Kidney capillary endothelial cell (primary cell): ENCODE measurements at places on chromosomes 12 and 14.
A peak's percentile ranks its signal among the peaks of the same experiment; 100 is the strongest.

GRCh38 chr12:51687614-51688013 lies 96.6 kb downstream of the SCN8A start:
- DNase-seq = no peak

- no peak for DNase-seq
Observed at GRCh38 chr14:24483604-24484252, 24.3 kb downstream of the CMA1 start.

GRCh38 chr12:75923964-75924666 lies 107.5 kb downstream of the PHLDA1 start:
- DNase-seq = no peak

GRCh38 chr14:93019970-93020369 lies 95.8 kb downstream of the ITPK1 start:
- DNase-seq = no peak

DNA sequence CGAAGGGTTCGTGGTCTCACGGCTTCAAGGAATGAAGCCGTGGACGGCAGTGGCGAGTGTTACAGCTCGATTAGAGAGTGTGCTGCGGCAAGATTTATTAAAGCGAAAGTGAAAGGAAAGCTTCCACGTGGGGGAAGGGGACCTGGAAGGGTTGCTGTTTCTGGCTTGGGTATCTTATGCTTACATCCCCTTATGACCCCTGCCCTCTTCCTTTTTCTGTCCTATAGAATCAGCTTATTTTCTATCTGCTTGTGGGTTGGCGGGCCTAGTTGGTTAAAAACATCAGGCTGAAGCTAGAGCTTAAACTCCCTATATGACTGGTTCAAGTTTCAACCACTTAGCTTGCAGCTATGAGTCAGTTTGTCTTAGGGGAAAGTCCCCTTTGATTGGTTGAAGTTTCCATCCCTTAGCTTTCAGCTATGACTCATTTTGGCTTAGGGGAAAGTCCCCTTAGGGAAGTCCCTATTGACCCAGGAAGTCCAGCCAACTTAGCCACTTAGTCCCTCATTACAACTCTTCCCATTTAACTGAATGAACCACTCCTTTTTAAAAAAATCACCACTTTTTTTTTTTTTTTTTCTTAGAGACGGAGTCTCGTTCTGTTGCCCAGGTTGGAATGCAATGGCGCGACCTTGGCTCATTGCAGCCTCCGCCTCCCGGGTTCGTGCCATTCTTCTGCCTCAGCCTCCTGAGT lies 1494.7 kb upstream of the TMEM132C start:
- DNase-seq = no peak

DNA sequence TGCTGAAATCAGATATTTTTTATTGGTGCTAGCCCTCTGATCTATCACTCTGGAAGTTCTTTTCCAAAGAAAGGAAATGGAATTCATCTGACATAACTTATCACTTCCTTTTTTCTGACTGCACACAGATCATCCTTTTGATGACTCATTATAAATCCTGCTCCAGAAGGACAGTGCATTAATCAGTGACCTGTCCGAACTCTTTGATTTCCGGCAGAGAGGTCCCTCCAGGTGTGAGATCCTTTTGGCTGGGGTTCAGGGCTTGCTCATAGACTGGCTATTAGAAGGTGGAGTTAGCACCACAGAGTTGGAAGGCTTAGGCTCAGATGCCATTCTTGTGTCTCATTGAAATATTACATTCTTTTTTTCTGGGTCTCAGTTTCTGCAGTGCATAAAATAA lies 328.2 kb downstream of the ZFP36L1 start:
- DNase-seq = peak; percentile 84

DNA sequence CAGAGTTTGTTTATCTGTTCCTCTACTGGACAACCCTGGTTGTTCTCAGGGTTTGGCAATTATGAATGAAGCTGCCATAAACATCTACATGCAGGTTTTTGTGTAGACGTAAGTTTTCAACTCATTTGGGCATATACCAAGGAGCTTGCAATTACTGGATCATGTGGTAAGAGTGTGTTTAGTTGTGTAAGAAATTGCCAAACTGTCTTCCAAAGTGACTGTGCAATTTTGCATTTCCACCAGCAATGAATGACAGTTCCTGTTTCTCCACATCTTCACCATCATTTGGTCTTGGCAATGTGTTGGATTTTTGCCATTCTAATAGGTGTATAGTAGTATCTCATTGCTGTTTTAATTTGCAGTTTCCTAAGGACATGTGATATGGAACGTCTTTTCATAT lies 39.8 kb upstream of the FBXO33 start:
- no peak for DNase-seq

GRCh38 chr12:132717531-132718387 lies 7.1 kb downstream of the PGAM5 start:
- DNase-seq = no peak

GRCh38 chr12:20585913-20586312 lies 109.2 kb upstream of the SLCO1C1 start:
- no peak for DNase-seq

- no peak for DNase-seq
Observed at GRCh38 chr12:96143392-96143791, 50.8 kb upstream of the ELK3 start.

- DNase-seq = no peak
Observed at GRCh38 chr14:71491931-71492330, 440.3 kb upstream of the RGS6 start.

DNA sequence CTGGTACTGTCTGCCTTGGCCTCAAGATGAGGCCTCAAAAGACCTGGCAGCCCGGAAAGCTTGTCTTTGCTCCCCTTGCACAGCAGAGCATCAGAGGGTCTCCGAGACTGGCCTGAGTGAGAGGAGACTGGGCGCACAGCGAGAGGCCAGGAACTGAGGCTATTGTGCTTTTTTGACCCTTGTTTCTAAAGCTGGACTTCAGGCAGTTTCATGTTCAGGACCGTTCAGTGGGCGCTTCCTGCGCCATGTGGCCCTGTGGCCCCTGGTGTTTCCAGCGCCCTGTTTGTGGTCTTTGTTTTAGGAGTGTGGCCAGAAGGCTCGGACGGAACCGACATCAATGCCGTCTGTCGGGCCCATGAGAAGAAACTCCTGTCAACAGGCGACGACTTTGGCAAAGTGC lies 126.3 kb upstream of the EVL start:
- no peak for DNase-seq

DNA sequence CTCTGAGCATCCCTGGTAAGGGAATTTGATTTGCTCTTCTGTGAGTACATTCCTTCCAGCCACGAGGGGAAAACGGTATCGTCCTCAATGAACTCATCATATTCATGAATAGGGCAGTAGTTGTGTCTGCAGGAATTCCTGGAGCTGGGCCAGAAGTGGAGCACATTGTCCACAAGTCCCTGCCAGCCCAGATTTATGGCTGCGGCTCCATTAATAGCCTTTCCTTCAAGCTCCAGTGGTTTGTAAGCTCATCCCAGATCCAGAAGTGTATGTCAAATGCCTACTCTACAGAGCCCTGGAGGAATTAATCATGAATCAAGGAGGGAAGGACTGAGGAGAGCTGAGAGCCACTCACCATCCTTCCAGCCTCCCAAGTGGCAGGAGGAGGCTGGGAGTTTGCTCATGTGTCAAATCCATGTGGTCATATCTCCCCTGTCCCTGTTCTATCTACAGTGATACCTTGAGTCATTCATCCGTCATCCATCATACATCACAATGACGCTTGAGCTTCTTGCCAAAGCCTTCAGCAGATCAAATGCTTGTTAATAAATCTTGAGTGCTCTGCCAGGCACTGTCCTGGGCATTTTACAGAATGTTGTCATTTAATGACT lies 65.5 kb downstream of the SVOP start:
- no peak for DNase-seq

GRCh38 chr12:21818627-21819026 lies 44.1 kb upstream of the KCNJ8 start:
- no peak for DNase-seq

- DNase-seq = no peak
Observed at GRCh38 chr12:65953631-65954030, 129.3 kb downstream of the HMGA2 start.

GRCh38 chr14:75848167-75848913 lies 133.5 kb downstream of the TGFB3 start:
- DNase-seq = no peak

DNA sequence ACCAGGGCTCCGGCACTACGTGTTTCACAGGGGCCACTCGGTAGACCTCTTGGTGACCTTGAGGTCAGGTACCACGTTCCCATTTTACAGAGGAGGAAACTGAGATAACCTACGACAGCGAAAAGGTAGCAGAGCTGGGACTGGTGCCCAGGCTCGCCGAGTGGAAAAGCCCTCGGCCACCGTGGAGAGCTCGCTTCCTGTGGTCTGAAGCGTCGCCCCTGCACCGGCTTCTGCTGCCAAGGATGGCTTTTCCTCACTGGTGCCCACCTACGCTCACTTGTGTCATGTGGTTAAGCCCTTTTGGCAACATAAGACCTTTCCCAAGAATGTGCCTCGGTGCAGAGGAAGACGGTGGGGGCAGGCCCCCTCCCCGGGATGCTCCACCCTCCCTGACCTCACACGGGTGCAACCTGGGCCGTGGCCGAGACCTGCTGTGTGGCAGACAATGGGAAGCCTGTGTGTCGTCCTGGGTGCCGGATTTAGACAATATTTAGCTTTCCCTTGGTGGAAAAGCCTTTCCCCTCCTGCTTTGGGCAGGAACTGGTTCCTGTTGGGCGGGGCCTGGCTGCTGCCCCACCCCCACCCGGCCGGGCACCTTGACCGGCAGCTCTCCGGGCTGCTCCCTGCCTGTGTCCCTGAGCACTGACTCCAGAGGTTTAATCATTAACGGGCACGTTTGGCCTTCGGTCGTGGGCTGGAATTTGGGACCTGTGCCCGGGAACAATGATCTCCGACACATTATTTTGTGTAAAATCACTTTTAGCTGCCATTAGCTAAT lies 32.4 kb upstream of the PPP1R13B start:
- DNase-seq = no peak

DNA sequence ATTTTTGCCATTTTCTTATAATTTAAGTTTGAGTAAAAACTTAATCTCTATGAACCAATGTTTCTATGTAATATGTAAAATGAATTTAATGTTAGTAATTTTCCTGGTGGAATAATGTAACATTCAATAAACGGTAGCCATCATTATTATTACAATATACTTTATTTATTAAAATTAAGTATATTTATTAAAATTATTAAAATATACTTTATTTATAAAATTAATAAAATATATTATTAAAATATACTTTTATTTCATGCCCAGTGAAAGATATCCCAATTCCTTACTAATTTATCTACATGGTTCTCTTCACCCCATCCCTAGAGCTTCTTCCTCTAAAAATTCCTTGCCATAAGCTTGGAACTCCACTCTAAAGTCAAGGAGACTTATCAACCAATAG lies 2.5 kb downstream of the CAPS2 start:
- no peak for DNase-seq

DNA sequence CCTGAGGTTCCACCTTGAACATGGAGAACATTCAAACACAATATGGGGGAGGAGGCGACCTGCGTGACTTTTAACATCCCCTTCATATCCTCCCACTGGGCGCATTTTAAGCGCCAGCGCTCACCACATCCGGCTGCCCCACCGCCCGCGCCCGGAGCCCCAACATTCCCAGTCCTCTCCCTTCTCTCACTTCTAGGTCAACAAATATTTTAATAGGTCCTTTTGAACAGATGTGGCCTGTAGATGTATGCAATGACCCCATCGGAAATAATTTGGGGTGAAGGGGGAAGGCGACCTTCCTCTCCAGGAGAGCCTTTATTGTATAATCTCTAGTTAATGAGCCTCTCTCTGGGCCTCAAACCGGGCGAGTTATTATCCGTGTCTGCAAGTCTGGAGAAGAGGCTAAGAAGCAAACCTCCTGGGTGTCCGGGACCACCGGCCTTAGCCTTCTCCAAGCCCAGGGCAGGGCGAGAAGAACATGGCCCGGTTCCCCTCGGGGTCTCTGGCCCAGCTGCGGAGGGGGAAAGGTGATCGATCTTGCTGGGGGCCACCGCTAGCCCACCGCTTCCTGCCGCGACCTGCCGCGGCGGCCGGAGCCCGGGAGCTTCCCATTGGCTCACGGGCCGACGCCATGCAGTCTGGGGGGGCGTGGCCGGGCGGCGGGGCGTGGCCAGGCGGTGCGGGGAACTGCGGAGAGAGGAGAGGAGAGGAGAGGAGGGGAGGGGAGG lies 83.2 kb upstream of the HMGA2 start:
- peak; percentile 55 for DNase-seq

- peak; percentile 33 for DNase-seq
Observed at GRCh38 chr14:54025661-54026060, 69.0 kb upstream of the BMP4 start.

- DNase-seq = no peak
Observed at GRCh38 chr14:68018598-68018997, 199.0 kb downstream of the RAD51B start.

DNA sequence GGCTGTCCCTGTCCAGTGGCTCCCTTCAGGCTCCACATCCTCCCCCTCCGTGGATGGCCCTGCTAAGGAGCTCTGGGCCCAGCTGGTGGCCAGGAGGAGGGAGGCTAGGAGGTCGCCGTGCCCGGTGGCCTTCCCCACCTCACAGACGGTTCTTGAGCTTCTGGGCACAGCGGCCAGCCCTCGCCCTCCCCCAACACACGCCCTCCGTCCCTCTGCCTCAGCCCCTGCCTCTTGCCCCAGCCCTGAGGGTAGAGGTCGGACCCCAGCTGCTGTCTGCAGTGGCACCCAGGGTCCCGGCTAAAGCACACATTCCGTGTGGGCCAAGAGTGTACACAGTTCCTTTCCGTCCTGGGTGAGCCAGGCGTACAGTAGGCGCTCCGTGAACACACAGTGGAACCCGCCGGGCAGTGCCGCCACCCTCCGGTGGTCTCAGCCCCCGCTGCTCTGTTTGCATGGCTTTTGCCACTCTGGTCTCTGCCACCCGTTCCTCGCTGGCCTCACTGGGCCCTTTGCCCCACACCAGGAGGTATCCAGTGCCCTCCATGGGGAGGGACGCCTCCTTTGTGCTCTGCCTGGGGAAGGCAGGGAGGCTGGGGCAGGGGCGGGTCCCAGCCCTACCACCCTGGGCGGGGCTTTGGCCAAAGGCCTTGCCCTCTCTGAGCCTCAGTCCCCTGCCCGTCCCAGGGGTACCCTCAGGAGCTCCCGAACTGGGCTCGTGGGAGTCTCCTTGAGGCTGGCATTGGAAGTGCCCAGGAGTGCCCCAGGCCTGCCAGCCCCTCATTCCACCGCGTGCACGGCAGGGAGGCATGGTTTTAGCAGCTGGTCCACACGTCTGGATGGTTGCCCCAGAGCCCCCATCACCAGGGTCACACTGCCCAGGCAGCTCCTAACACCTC lies 13.0 kb downstream of the TRMT61A start:
- DNase-seq = no peak

DNA sequence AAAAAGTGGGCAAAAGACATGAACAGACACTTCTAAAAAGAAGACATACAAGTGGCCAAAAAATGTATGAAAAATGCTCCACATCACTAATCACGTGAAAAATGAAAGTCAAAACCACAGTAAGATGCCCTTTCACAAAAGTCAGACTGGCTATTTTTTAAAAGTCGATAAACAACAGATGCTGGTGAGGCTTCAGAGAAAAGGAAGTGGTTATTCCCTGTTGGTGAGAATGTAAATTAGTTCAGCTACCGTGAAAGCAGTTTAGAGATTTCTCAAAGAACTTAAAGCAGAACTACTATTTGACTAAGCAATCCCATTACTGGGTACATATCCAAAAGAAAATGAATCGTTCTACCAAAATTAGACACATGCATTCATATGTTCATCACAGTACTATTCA lies 237.0 kb downstream of the KIF21A start:
- DNase-seq = no peak

- no peak for DNase-seq
Observed at GRCh38 chr14:104676130-104676693, 13.2 kb upstream of the INF2 start.

GRCh38 chr14:95263527-95264231 lies 56.0 kb downstream of the CLMN start:
- DNase-seq = no peak

- DNase-seq = no peak
Observed at GRCh38 chr12:26717757-26718156, 115.2 kb downstream of the ITPR2 start.
